ENCODE measurements at places on chromosomes 13 and 19.

DNA sequence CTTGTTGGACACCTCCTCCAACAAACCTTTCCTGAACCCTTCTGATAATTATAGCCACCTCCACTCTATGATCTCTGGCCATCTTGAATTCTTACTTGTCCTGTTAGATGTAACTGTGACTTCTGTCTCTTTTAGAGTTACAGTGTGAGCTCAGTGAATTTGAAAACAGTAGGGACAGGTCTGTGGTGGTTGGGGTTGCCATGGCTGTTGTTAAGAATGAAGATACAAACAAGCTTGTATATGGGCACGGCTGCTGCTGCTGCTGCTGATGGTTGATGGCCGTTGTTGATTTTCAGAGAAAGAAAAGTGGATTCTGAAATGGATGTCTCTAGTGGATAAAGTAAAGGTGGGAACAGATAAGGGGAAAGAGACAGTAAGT is 101.5 kb downstream of the STARD13 start:
- DNase-seq = no peak

- no peak for DNase-seq
These were observed 793.2 kb upstream of the GPC6 start for GRCh38 chr13:92433386-92433785.

DNA sequence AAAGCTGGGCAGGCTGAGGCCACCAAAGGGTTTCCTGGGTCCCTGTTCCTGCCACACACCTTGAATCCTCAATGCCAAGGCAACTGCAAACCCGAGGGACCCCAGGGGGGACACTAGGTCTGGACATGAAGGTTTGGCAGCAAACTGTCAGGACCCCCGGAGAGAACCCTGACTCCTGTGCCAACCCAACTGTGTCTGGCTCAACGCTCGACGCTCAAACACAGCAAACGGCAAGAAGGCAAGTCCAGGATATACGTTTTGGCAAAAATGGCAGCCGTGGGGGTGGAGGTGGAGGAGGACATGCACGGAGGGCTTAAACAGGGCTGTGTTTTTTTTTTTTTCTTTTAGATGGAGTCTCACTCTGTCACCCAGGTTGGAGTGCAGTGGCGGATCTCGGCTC is 73.0 kb downstream of the GADD45B start:
- no peak for DNase-seq

DNA sequence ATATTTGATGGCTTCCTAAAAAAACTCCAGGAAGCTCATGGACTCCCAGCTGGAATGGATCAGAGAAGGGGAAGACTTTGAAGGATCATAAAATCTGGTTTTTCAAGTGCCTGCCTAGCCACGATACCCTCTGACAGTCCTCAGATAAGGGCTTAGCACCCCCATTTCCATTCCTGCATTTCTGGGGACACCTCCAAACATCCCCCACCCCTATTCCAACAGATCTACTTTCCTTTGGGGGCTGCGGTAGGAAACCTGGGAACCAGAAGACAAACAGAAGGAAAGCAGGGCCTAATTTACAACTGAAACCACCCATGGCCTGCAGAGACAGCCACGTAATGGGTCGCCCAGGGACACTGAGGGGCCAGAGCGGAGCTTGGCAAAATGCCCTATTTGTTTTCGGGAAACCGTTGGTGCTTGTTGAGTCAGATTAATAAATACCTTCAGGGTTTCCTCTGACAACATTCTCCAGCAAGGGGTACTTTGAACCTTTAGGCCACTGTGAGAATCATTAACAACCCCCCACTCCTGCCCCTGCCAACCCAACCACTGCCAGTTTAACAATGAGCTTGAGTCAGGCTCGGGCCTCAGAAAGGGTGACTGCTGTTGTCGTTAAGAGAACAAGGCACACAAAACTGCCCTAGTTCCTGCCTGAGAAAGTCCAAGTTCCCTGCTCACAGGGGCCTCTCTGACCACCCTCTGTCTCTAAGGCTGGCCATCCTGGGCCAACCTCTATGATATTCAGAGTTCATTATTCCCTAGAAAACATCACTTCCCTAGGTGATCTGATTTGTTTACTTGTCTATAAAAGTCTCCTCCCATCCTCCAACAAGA is 23.5 kb downstream of the RHPN2 start:
- no peak for DNase-seq

DNA sequence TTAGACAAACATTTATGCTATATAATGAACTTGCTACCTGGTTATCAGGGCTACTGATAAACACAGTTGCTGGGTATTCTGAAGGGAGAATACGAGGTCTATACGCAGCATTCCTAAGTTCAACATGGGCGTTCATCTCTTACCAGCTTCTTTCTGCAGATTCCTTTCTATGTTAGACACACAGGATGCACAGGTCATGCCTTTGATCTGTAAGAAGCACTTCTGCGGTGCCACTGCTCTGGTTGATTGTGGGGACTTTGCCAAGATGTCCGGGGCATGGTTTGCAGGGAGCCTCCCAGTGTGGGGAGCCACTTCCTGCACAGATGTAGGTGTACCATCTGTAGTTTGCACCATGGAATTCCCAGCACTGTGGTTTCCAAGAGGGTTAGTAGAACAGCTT is 40.9 kb downstream of the ATP7B start:
- DNase-seq = no peak

- DNase-seq = peak; percentile 1
These were observed 31.2 kb upstream of the SLC10A2 start for GRCh38 chr13:103097366-103097928.

DNA sequence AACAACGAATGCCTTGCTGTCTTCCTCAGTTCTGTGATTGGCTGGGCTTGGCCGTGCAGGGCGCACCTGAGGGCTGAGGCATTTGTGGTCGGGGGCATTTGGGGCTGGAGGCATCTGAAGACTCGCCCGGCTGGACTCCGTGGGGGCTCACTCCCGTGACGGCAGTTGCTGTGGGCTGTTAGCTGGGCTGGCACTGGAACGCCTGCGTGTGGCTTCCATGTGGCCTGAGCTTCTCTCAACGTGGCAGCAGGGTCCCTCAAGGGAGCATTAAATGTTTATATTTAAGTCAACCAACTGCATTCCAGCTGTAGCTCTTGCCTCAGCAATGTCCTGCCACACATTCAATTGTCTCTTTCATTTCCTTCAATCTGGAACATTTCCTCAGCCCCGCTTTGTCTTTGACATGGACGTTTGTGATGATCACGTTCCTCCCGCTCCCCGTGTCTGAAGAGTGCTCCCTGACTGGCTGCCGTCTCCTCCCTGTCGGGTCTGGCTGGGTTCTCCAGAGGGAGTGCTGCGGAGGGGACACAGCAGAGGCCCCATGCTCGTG is 21.0 kb downstream of the CCDC8 start:
- DNase-seq = no peak

- DNase-seq = no peak
These were observed 7.1 kb upstream of the ACTL9 start for GRCh38 chr19:8705742-8706141.

Data from C1 segment of cervical spinal cord (tissue), 14 donors.